Left renal pelvis (tissue), 4 donors: ENCODE measurements at places on chromosomes 5 and 9.

DNA sequence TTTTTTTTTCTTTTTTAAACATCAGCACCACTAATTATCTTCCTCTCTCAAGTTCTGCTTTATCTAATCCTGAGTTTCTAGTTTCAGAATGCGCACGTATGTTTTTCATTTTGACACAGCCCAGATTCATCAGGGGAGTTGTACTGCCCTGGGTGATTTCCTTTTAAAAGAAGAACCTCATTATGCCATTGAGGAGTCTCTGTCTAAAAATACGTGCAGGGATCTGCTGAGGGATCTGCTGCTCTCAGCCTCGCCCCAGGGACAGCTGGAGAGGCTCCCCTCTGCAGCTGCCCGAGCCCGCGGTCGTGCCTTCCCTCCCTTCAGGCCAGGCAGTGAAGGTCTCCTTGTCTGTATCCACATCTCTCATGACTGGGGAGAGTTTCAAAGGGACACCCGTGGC, 273.1 kb downstream of the ARHGEF28 start:
- no peak for DNase-seq

GRCh38 chr5:146368137-146368536, 29.5 kb downstream of the POU4F3 start:
- DNase-seq: no peak

DNA sequence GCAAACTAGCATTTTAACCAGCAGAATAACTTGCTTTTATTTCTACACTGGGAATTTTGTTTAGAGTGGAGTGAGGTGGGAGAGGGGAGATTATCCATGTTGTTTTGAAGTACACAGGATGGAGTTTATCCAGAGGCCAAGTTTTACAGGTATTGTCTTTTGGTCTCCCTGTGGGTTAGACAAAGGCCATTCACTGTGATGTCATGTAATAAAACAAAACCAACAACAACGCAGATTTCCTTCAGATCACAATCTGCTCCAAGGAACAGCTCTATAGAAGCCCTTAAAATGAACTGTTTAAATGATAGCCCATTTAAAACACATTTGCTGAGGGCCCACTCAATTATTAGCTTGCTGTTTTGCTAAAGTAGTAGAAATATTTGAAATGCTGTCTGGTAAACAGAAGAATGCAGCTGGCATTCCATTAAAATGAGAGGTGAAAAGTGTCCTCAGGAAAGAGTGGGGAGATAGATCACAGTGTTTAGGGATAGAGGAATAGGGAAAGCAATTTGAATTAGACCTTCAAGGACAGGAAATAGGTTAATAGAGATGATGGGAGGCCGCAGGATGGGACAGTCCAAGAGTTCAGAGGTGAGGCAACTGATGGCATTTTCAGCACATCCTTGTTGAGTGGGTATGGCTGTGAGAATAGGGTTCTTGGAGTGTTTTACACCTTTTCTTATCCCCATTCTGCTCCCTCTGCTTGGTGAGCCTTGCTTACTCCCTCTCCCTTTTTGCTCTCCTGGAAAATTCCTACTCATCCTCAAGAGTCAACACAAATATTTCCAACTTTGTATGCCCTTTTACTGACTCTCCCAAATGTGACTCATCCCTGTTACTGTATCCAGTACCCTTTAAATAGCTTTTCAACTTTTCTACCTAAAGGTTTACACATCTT, 140.1 kb upstream of the NR3C1 start:
- no peak for DNase-seq

DNA sequence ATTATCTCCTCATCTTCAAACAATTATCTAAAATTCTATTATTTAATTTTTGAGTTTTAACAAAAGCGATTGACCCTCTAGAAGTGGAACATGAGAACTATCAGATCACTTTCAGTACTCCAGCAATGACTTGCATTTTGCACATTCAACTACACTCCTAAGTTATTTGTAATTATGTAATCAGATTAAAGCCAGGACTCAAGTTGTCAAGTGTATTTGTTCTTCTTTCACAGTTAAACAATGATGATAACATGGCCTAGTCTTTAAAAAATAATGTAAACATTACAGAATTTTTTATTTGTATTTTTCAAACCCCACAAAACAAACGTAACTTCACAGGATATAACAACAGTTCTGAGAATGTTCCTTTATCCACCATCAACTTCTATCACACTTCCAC, 2148.9 kb upstream of the ACO1 start:
- DNase-seq: no peak

GRCh38 chr5:112583166-112583565, 154.5 kb upstream of the APC start:
- no peak for DNase-seq

DNA sequence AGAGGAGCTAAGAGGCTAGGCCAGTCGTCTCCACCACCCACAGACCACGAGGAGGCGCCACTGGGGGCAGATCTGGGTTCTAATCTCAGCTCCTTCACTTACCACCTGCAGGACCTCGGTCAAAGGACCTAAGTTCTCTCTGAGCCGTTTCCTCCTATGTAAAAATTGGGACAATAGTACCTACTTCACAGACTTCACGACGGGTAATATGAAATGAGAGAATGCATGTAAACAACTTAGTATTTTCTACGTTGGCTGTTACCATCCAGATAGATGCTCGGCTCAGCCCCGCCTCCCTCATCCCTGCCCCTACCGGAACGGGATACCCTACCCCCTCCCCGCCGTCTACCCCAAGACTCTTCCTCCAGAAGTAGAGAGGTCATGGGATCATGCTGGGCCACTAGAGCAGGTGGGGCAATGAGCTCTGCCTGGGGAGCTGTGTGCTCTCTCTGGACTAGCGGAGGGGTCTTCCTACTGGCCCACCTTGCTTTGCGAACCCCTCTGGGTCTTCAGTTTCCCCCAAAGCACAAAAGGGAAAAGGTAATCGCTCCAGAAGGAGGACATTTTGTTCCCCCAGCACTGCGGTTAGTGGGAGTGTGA, 541 bp downstream of the GNPDA1 start:
- no peak for DNase-seq

DNA sequence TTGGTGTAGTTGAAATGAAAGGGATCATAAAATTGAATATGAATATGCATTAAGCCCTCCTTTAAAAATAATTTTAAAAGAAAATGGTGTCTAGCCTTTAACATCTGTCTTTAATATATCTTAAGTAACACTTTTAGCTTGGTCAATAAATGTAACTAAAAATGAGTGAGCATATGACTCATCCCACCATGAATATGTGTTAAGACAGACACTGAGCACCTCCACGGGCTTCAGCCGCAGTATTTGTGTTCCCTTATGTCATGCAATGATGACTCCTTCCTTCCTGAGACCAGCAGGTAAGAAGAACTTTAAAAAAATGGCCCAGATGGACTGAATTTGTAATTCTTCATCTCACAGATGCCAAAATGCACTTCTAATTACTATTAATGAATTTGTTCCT, 563.2 kb downstream of the NR2F1-AS1 start:
- DNase-seq: no peak

GRCh38 chr9:114799441-114799840, 6.4 kb downstream of the TNFSF15 start:
- DNase-seq: no peak

- DNase-seq: no peak
Observed at GRCh38 chr5:139641116-139642080, 6.8 kb upstream of the CXXC5 start.

GRCh38 chr5:36656556-36656955, 50.1 kb downstream of the SLC1A3 start:
- DNase-seq: no peak

DNA sequence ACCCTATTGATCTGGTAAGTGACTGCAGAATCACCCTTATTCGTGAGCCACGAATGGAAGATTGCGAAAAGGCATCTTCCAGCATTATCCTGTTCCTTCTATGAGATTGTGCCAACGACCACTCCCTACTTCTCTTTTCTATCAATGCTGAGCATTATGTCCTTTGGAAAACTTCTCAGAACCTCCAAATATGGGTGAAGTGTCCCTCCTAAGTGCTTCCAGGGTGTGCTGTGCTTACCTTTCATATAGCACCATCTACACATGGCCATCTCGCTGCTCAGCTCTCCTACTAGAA, 14.7 kb upstream of the LCP2 start:
- DNase-seq: no peak

DNA sequence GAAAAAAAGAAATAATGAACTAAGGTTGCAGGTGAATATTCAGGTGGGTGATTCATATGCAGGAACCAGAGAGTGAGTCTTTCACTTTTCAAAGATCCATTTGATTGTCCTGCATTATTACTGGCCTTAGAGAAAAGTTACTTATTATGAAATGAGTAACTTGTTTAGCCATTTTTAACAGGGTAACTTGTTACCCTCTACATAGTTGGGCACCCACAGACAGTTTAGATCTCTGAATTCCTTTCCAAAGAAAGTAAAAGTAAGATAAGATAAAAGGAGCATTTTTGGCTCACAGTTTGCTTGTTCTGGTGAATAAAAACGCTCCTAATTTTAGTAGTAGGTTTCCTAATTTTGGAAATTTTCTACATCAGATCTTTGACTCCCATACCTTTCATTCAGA, 54.1 kb upstream of the DAB2 start:
- DNase-seq: no peak

- peak; percentile 52 for DNase-seq
Observed at GRCh38 chr9:14031060-14031414, 282.9 kb downstream of the NFIB start.

DNA sequence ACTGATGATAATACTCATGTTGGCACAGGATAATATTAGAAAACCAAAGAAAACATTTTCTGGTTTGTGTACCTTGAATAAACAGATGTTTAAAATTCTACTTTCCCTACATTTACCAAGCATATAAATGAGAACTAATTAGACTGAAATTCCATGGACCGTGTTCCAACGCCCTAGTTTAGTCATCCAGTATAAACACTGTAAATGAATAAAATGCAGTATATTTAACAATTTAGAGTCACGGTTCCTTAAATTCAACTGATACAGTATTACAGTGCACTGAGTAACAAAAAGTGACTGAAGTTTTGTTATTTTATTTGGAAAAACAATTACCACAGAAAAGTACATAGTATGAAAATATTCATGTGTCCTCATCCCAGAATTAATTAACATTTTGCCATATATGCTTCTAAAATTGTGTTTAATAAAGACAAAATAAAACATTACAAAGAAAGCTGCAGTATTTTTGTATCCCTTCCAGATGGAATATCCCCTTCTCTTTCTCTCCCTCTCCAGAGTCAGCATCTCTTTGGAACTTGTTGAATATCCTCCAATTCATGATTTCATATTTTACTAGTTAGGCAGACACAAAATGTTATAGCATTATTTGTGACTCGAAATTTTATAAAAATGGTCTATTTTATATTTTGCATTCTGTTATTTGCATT, 112.5 kb downstream of the HMHB1 start:
- no peak for DNase-seq

DNA sequence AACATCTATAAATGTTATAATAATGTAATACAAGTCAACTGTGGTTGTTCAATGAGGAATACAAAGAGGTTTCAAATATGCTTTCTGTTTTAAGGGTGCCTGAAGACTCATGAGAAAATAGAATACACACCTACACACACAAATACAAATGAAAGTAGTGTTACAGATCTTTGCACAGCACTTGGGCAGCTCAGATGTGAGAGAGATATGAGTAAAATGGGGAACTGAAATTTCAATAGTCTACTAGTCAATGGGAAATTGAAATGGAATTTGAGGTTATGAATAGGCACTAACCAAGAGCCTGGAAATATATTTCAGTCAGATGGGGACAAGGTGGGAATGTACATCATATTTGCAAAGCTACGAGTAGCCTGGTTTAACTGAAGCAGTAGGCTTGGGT, 96.6 kb downstream of the ISL1 start:
- no peak for DNase-seq

- DNase-seq: no peak
Observed at GRCh38 chr5:147809830-147810666, 21.4 kb downstream of the SPINK1 start.

DNA sequence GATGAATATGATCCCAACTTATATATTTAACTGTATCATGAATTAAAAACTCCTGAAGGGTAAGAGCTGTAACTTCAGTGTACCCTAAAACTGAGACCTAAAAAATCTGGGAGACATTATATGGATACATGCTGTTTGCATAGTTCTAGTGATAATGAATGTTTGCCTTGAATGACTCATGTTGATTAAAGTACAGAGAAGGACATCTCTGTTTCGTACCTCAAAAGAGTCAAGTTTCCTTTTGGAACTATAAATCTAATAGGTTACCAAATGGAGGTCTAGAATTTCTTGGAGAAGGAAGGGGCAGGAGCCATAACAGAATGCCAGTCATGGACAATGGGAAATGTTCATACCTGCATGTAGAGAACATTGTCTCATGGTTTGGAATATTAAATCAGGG, 168.1 kb downstream of the SNCAIP start:
- no peak for DNase-seq

DNA sequence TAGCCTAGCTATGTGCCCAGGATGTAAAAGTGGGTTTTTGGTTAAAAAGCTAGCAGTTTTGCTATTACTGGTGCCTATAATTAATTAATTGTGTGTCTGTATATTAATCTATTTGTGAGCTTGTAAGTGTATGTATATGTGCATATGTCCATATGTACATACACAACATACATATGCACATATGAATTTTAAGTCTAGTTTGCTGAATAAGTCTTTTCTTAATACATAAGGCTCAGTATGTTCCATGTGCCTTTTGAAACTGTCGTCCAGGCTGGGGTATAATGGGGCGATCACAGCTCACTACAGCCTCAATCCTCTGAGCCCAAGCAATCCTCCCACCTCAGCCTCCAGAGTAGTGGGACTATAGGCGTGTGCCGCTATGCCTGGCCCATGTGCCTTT, 10.1 kb downstream of the SH3GL2 start:
- no peak for DNase-seq

DNA sequence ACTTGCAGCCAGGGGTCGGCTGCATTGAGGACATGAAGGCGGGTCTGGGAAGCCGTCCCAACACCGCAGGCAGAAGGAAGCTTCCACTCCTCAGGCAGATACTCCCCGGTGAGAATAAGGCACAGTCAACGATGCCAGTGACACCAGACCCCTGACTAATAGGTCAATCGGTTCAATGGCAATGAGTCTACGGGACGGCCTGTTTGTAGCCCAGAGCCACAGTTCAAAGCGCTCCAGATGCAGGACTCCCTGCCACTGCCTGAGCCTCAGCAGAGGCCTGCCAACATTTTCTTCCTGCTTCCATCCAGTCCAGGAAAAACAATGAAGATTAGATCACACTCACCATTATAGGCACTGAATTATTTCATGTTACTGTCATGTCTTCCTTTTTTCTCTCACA, 84.5 kb upstream of the SIMC1 start:
- DNase-seq: no peak

DNA sequence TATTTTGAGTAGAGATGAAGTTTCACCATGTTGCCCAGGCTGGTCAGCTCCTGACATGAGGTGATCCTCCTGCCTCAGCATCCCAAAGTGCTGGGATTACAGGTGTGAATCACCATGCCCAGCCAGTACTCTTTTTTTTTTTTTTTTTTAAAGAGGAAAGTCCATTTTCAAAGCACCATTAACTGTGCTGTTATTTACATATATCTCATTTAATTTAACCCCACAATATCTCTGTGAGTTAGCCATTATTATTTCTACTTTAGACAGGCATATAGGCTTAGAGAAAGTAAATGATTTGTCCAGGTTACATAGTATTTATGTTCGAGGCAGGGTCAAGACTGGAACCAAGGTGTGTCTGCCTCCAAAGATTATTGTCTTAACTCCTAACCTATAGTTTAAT, 50.7 kb downstream of the ATG10 start:
- DNase-seq: no peak
